ENCODE measurements at places on chromosomes 2 and 18.

DNA sequence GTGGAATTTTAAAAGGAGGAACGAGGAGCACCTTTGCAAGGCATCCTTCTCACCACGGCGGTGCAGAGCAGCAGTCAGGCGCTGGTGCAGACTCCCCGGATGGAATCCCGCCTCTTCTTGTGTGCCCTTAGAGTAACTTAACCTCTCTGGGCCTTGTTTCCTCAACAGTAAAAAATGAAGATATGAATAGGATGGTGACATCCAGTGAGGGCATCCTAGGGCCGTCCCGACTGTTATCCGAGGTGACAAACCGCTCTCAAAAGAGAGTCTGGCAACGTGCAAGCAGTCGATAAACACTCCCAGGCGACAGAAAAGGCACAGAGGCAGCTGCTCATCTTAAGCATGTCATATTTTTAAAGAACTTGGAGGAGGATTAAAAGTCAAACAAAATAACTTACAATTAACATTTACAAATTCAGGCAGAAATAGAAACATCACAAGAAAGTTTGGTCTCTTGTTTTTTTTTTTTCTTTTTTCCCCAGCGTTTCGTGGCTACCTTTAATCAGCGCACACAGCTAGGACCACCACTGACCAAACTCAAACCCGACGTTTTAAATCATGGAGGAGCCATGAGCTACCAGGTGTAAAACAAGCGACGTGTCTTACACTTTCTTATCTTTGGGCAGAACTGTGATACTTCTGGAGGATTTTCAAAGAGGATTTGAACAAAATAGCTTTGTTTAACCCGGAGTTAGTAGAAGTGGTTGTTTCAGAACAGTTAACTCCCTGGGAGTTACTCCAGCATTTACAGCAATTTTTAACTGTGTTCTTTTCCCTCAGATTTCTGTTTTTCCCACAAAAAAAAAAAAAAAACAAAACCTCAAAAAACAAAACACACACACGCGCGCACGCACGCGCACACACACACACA, 2.1 kb downstream of the MBP start:
- no peak for DNase-seq

DNA sequence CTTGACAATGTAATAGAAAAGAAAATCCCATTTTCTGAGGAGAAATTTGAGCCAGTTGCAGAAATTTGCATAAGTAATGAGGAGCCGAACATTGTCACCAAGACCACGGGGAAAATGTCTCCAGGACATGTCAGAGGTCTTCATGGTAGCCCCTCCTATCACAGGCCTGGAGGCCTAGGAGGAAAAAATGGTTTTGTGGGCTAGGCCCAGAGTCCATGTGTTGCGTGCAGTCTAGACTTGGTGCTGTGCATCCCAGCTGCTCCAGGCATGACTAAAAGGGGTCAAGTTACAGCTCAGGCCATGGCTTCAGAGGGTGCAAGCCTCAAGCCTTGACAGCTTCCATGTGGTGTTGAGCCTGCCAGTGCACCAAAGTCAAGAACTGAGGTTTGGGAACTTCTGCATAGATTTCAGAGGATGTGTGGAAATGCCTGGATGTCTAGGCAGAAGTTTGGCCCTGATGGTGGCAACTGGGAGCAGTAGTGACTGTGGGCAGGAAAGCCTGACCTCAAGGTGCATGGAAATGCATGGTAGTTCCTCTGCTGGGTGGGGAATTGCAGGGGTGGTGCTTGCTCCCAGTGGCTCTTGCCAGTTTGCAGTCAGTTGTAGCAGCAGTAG, 41.9 kb upstream of the CCDC195 start:
- DNase-seq = no peak

GRCh38 chr18:65227970-65228369, 522.8 kb upstream of the CDH7 start:
- peak; percentile 6 for DNase-seq

- no peak for DNase-seq
These were observed 677.6 kb downstream of the IRS1 start for GRCh38 chr2:226122041-226122440.

GRCh38 chr2:57497489-57498096, 549.0 kb upstream of the VRK2 start:
- peak; percentile 19 for DNase-seq

GRCh38 chr2:99801327-99801901, 311.6 kb upstream of the REV1 start:
- no peak for DNase-seq

- no peak for DNase-seq
These were observed 52.1 kb upstream of the ANKRD62 start for GRCh38 chr18:12041561-12041960.

DNA sequence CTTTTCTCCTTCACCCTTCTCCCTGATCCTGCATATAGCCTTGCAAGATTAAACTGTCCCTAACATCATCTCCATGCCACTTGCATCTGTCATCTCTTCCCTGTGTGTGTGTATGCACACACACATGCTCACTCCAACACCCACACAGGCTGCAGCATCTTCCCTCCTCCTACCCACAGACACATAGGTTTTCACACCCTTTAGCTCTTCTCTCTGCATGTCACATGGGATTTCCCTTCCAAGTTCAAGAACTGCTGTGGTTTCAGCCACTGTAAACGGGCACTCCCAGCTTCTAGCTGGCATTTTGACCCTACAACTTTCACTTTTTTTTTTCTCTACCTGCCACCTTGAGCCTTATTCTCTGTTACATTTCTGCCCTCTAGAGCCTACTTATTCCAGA, 6.4 kb downstream of the CELF4 start:
- DNase-seq = no peak

DNA sequence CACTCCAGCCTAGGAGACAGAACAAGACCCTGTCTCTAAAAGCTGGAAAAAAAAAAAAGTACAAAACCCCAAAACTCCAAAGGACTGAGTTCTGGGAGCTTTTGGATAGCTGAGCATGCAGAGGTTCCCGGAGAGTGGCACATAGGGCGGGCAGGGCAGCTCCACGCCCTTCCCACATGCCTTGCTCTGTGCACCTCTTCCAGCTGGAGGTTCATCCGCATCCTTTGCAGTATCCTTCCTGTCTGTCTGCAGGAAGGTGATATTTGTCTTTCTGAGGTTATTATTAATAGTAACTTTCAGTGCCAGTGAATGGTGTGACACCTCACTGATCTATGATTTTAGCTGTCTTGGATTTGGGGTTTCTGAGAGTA, 70.2 kb downstream of the INPP4A start:
- DNase-seq = no peak

DNA sequence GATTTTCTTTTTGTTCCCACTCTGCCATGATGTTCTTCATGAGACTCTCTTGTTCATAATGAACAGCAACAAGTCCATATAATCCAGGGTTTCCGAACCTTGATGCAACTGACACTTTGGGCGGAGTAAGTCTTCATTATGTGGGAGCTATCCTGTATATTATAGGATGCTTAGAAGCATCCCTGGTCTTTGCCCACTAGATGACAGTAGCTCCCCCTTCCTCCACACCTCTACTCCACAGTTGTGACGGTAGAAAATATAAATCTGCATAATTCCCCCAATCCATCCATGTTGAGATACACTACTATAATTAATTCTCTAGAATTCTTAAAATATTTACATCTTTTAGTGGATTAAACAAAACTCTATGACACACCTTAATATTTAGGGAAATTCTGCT, 482.2 kb upstream of the CELF4 start:
- peak; percentile 26 for DNase-seq

DNA sequence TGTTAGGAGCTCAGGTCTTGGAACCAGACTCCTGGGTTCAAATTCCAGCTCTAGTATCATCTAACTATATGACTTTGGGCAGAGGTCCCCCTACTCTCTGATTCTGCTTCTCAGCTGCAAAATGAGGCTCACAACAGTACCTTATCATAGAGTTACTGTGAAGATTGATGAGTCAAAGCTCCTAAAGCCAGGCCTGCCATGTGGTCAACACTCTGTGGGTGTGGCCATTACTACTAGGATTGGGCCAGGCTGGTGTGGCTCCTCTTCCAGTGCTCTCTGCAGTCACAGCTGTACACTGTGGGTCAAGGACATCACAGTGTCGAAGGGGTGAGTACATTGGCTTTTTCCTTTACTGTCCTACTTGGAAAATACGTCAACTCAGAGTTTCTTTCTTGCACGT, 22.6 kb downstream of the CAPN13 start:
- DNase-seq = no peak

DNA sequence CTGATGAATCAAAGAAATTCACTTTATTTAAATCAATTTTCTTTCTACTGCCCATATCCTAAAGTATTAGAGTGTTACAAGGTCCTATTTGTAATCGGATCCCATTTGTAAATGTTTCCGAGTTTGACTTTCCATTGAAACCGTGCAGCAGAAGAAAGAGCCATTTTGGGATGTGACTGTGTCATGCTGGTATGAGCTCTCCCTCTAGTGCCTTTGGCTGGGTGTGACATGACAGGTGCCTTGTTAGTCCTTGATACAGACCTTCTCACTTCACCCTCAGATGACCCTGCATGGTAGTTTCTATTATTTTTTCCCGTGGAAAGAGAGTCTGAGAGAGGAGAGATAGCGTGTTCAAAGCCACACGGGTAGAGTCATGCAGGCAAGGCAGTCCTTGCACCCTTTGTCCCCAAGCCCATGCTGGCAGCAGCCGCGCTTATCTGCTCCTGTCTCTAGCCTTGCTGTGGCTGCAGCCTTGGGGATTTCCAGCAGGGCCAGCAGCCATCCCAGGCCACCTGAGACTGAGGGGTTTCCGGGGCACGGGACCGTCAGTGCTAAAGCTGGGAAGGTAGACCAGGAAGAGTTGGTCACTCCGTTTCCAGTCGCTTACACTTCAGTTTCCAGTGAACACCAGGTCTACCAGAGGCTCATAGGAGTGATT, 21.4 kb downstream of the CHMP1B start:
- DNase-seq = peak; percentile 72

- DNase-seq = no peak
These were observed 992.8 kb upstream of the FANCL start for GRCh38 chr2:59233920-59234319.

GRCh38 chr2:216829533-216829932, 30.3 kb downstream of the TNP1 start:
- no peak for DNase-seq

DNA sequence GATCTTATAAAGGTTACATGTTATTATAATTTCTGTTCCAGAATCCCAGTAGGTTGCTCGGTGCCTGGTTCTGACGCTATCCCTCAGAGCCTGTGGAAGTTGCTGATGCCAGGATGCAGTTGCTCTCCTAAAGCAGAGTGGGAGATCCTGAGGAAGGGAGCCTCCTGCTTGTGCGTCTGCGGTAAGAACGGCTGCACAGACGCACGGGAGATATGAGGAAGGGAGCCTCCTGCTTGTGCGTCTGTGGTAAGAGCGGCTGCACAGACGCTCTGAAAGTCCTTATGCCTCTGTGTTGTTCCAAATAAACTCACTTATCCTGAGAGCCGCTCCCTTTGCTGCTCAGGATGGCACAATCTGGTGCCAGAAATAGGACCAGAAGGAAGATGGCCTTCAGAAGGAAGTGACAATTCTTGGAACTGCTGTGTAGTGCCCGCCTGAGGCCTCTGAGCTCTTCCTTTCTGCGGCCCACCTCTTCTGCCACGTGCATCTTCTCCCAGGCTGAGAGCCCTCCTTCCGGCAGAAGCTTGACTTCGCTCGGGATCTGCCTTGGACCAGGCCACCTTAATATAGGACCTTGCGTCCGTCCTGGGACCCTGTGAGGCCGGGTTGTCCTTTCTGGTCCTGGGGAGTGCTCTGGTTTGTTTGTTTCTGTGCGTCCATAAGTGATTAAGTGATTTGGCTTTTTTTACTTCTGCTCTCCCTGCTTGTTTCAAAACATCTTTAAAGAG, 89.5 kb downstream of the RTP5 start:
- DNase-seq = no peak

DNA sequence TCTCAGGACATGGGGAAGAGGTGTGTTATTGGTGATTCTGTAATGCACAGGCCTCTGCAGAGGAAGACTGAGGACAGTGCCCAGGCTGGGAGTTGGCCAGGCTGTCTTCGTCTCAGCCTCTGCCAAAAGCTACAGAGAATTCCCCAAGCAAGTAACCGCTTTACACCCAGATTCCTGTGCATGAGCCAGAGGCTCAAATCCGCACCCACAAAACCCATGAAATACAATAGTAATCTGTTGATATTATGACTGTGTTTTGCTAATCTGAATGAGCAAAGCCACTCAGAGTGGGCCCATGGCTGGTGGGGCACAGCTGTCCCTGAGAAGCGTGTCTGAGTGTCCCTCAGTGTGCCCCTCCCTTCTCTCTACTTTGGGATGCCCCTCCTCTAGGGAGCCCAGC, 149.5 kb upstream of the PXDN start:
- no peak for DNase-seq

DNA sequence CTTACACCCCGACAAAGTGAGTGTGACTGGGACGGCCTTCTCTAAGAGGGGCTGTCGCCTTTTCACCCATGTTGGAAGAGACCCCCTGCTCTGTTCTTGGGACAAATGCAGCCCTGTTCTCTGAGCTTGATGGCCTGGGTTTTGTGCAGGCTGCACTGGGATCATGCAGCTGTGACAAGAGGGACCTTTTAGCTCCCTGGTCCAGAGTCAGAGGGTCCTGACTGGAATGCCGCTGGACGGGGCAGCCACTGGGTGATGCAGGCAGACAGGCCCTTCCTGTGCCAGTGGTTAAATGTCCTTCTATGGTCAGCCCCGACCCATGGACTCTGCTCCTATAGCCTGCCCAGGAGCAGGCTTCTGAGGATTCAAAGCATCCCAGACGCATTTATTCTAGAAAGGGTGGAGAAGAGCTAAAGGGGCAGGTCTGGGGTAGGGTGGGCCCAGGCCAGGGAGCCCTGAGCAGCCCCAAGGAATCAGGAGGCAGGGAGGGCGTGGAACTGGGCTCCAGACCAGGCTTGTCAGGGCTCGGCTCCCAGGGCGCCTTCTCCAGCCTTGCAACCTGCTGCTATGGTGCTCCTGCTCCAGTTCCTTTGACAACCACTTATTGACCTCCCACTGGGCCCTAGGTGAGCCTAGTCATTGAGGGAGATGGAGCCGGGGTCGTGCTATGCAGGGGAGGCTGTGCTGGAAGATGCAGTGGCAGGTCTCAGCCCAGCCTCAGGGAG, 277.9 kb upstream of the HS6ST1 start:
- peak; percentile 35 for DNase-seq

- DNase-seq = no peak
These were observed 31.2 kb downstream of the ARHGAP25 start for GRCh38 chr2:68765739-68766375.

DNA sequence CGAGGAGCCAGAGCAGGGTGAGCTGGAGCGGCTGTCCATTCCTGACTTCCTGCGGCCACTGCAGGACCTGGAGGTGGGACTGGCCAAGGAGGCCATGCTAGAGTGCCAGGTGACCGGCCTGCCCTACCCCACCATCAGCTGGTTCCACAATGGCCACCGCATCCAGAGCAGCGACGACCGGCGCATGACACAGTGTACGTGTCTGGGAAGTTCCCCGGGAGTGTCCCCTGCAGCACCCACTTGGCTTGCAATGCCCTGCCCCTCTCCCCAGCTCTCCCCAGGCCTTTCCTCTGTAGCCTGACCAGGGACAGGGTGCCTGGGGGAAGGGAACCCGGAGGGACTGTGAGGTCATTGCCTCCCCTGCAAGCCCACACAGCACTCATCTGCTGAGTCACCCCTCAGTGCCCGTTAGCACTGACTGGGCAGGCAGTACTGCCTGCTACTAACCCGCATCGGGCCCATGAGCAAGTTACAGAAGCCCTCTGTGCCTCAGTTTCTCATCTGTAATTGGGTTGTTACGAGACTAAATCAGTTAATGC, 29.4 kb upstream of the GMPPA start:
- no peak for DNase-seq

GRCh38 chr2:12750166-12750905, 33.6 kb downstream of the TRIB2 start:
- DNase-seq = no peak
